CD14-positive monocyte (primary cell): ENCODE measurements at places on chromosomes 2 and 18.

- DNase-seq, result no peak
Observed at GRCh38 chr2:241854342-241855244, 4.1 kb downstream of the PDCD1 start.

- no peak for DNase-seq
Observed at GRCh38 chr2:72806280-72806945, 19.4 kb downstream of the EXOC6B start.

DNA sequence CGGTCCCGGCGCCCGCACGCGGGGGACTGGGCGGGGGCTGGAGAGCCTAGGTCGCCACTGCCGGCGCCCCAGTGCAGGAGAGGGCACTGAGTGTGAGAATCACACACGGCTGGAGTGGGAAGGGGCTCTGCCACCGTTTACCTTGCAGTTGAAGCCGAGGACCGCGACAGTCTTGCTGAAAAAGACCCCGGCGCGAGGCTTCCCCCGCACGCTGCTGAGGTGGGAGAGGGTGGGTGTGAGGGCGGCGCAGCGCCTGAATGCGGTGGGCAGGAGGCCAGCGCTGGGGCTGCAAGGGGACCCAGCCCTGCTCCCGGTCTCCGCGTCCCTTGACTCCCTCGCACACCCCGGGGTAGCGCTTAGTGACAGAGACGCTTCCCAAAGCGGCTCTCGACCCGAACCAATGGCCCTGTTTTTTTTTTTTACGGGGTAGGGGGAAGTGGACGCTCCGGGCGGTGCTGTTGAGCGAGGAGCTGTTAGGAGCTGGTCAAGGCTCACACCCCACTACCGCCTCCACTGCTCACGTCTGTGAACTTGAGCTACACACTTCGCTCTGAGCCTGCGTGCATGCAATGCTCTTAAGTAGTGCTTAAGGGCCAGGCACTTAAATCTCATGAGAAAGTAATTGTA, 794 bp downstream of the NOTO start:
- DNase-seq, result no peak

DNA sequence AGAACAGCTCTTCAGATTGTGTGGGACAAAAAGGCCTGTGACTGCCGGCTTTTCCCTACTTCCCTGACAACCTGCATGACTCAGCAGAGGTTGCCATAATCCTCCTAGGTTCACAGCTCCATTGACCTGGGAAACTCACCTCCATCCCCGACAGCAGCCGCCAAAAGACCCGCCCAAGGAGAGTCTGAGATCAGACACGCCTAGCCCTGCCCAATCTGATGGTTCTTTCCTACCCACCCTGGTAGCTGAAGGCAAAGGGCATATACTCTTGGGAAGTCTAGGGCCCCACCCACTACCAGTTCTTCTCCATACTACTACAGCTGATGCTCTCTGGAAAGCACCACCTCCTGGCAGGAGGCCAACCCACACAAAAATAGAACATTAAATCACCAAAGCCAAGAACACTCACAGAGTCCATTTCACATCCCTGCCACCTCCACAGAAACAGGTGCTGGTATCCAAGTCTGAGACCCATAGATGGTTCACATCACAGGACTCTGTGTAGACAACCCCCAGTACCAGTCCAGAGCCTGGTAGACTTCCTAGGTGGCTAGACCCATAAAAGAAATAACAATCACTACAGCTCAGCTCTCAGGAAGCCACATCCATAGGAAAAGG, 140.6 kb downstream of the NETO1 start:
- no peak for DNase-seq

DNA sequence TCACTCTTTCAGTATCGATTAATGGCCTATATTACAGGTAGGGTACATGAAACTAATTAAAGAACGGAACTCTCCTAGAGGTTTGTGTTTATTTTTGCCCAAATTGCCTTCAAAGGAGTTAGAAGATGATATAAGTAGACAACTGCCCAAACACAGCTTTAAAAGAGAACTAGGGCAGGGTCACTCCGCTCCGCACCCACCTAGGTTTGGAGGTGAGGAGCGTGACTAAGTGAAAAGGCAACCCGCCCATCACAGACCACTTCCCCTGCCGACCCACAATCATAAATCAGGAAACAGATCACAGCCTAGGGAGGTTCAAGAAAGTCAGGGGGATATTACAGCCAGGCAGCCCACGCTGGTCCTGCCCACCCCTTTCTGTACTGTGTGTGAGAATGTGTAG, 166.7 kb downstream of the C1D start:
- no peak for DNase-seq

DNA sequence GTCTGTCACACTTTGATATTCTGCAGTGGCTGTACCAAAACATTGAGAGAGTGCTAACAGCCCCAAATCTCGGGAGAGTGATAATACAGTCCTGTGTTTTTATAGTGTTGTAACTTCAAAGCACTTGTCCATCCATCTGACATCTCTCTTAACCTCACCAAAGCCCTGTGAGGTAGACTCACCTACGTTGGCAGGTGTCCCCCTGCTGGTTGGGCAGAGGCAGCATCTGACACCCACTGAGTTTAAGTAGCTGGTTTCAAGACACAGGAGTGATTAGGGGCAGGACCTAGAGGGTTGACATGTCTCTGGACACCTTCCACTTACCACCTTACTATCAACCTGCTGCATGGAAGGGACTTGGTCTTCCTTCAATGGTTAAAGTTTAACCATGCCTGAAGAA, 22.9 kb downstream of the COLEC12 start:
- no peak for DNase-seq

DNA sequence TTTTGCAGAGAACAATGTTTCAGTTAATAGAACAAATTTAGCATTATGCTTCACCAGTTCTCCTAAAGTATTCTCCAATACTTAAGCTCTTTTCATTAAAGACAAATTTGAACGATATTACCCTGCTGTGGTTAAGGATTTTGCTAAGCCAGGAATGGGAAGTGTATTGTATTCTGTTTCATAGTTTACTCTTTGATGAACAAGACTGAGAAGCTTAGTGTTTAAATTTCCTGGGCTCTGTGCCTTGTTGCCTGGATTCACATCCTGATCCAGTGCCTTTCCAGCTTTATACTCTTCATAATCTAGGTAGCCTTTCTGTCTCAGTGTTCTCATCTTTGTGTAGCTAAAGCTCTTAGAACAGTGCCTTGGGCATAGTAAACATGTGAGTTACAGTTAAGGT, 58.6 kb upstream of the GLS start:
- no peak for DNase-seq

DNA sequence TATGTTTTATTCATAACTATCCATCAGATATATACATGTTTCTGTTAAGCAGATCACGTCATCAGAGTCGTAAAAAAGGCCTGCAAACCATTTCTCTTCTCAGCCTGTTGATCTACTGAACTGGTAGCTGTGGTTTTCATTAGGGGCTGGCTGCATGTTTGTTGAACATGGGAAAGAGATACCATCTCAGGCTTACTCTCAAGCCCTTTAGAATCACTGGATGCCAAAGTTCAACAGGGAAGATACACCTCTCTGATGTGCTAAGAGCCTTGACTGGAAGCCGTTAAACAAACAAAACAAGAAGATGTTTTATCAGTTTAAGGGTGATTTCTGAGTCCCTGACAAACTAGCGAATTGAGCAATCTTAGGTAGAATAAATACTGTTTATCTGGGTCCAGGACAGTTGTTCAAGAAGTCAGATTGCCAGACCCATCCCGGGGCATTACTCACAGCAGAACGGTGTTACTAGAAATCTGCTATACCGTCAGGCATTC, 94.5 kb upstream of the LMAN1 start:
- DNase-seq, result no peak

- no peak for DNase-seq
Observed at GRCh38 chr2:192932376-192932775, 737.6 kb upstream of the TMEFF2 start.

GRCh38 chr2:133303150-133303549, 265.1 kb downstream of the NCKAP5 start:
- DNase-seq, result no peak

DNA sequence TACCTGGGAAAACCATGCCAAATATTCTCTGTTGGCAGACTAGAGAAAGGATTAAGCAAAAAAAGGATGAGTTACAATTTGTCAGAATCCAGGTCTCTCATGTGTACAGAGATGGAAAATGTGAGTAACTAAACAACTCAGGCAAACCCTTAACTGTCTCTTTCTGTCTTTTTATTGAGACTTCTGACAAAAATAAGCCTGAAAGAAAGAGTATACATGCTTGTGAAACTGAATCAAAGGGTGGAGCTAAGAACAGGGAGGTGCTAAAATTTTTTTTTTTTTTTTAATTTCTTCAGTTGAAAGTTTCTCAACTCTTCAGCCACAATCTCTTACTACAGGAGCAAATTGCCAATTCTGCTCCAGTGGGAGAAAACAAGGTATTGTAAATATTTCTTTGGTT, at the start of gene SERPINB10:
SERPINB10 (plus strand) TSS at position 295 of the 400 bp plus-strand sequence. CDS start 7,553 bp downstream, outside the sequence.
- DNase-seq, result peak; percentile 45

- no peak for DNase-seq
Observed at GRCh38 chr2:23592898-23593751, 208.1 kb downstream of the KLHL29 start.

DNA sequence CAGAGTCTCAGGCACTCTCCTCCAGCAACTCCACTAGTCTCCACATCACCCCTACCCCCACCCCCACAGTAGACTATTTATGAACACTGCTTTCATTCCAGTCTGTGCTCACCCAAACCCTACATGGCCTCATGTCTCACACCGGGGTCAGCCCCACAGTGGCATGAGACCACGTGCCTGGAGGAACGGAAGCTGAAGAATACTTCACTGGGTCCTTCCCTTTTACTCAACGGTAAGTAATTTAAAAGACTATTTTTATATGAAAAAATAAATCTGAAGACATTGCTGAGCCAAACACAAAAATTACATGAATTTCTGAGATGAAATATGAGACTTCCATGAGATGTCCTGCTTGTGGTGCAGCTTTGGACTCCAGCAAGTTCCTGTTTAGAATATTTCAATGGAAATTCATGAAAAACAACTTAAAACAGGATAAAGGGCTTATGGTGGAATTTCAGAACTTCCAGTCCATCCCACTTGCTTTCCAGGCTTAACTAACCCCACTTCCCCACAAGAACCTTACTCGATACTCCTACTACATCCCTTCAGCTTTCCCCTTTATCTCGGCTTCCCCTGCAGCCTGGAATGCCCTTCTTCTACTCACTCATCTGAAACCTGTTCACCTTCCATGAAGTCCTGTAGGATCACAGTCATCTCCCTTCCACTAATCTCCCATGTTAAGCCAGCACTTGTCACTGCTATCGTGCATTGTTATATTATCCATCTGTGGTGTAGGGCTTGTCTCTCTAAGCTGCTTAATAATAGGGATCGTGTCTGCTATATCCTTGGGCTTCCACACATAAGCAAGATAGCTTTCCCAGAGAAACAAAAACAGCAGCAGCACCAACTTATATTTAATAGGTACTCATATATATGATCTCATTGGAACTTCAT, 47.9 kb downstream of the SLC14A1 start:
- DNase-seq, result no peak

DNA sequence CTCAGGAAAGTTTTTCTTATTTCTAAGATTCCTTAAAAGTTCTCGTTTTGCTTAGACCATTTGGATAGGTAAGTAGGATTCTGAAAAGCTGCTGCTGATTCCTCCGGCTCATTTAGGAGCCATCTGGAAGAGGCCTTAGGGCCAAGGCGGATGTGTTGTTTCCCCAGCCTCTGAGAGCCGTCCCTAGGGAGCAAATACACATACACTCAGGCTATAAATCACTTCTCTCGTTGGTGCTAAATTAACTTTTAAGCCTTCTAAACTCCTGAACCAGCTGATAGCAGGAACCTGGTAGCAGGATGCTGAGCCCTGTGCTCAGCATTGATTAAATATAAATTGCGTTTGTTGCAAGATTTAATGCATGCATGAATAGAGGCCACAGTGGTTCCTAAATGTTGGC, 109.8 kb downstream of the ADCYAP1 start:
- DNase-seq, result no peak

DNA sequence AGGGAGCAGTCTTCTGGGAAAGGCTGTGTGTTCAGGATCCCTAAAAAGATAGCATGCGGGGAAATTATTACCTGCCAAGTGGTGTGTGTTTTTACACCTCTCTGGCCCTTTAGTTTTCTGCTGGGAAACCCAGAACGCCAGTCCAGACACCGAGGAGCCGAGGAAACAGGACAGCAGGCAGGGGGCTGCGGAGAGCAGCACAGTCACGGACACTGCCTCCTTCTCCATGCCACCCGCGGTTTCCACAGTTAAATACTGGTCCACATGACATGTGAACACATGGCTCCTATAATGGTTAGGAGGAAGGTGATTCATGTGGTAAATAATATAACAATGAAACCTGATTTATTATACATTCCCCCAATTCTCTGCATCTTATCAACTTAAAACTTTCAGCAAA, 20.4 kb downstream of the CNOT11 start:
- DNase-seq, result no peak

- DNase-seq, result no peak
Observed at GRCh38 chr2:96522304-96523203, 14.0 kb upstream of the ARID5A start.

- DNase-seq, result no peak
Observed at GRCh38 chr2:134728163-134728562, 9.4 kb upstream of the TMEM163 start.

DNA sequence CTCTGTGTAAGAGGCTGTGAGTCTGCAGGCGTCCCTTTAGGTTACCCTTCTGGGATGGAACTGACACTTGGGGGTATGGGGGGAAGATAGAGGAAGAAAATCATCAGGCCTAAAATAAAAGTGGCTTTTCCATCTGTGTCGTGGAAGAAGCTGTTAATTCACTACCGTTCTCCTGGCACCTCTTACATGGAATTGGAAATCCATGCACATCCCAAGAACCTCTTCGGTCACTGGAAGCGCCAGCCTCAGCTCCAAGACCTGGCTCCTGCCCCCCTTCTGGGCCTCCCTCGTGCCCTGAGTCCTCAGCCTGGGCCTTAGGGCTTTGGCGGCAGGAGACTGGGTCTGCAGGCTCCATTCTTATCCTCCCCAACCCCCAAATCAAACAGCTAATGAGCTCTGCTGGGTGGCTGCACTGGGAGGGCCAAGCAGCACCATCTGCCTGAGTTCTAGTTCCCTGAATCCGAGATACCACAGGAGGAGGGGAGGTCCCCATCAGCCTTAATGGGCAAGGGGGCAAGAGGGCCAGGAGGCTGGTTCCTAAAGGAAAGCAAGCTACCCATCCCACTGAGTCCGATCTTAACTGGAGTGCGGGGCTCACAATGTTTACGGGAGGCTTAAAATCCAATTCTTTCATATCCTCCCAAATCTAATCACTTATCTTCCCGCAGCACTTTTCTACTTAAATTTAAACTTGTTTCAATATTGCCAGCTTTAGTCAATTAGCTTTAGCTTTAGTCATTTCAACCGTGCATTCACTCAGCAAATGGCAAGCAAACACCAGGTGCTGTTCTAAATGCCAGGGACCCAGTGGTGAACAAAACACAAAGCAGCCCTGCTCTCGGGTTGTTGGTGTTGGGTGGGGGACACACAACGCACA, 52.8 kb downstream of the FAM178B start:
- no peak for DNase-seq

GRCh38 chr2:150549381-150549780, 61.9 kb upstream of the RND3 start:
- no peak for DNase-seq

- no peak for DNase-seq
Observed at GRCh38 chr2:160005908-160006307, 56.5 kb downstream of the PLA2R1 start.
